Activated naive CD4-positive, alpha-beta T cell (primary cell): ENCODE measurements at places on chromosomes 7 and 10.

GRCh38 chr7:27143950-27144780, 684 bp upstream of the HOXA5 start:
- no peak for DNase-seq

- DNase-seq: no peak
Observed at GRCh38 chr7:40923626-40924025, 779.3 kb downstream of the INHBA start.

- DNase-seq: no peak
Observed at GRCh38 chr10:68428396-68429104, 21.5 kb upstream of the RUFY2 start.

GRCh38 chr10:124296813-124297788, 121.6 kb downstream of the OAT start:
- DNase-seq: no peak

- DNase-seq: no peak
Observed at GRCh38 chr7:447523-447922, 72.1 kb downstream of the PDGFA start.

- DNase-seq: no peak
Observed at GRCh38 chr7:141463986-141464385, 87.2 kb upstream of the AGK start.

DNA sequence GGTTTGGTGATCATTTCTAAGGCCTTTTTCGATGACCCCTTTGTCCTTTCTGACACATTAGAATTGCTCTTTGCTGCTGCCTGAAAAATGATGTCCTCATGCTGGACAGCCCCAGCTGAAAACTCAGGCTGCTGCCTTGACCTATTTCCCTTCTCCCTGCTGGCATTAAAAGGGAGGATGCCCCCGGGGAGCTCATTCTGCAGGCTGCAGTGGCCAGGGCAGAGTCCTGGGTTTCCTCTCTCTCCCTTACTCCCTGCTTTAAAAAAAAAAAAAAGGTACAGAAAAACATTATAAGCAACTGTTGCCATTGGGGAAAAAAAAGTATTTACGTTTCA, 35.4 kb downstream of the LRRC4 start:
- no peak for DNase-seq

DNA sequence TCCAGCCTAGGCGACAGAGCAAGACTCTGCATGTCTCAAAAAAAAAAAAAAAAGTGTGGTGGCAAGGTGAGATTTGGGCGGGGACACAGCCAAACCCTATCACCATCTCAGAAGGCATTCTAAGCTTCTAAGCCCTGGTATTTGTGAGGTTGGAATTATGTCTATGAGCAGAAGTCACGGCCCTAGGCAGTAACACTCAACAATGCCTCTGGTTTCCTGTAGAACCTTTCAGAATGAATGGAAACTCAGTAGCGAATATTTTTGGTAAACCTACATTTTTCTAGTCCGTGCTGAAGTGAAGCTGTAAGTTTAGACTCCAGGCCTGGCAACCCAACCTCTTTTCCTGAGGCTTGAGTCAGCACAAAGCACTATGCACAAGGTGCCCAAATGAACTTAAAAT, 88.3 kb downstream of the FAM107B start:
- DNase-seq: no peak

- no peak for DNase-seq
Observed at GRCh38 chr10:43223056-43223455, 43.8 kb downstream of the RASGEF1A start.

- no peak for DNase-seq
Observed at GRCh38 chr10:115525141-115525540, 432.0 kb downstream of the ATRNL1 start.

DNA sequence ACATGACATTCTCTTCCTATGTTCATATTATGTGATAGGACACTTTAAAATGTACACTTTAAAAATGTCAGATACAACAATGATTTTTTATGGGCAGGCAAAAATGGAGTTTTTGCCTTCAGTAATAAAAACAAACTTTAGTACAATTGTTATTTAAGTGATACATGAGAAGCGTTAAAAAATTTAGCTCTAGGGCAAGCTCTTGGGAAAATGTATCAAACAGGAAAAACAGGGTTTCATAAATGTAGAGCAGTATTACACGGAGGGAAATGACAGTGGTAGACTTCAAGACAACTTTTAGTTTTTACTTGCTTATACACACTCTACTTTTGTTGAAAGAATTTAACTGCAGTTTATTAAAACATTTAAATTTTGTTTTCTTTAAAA, 1.5 kb downstream of the FHIP2A start:
- no peak for DNase-seq

DNA sequence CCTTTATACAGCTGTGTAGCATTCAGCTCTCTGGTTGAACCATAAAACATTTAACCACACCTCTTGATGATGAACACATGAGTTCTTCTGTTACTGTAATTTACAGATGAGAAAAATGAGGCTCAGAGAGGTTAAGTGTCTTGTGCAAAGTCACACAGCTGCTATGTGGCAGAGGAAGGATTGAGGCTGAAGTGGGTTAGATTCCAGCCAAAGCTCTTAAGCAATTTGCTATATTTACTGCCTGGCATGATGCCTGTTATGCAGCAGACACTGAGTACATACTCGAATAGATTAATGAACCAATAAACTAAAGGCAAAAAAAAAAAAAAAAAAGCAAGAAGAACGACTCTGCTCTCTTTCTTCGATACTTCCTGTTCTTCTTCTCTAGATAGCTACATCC, 35.7 kb downstream of the GFRA1 start:
- DNase-seq: no peak

- no peak for DNase-seq
Observed at GRCh38 chr7:115178835-115179234, 256.9 kb downstream of the MDFIC start.

DNA sequence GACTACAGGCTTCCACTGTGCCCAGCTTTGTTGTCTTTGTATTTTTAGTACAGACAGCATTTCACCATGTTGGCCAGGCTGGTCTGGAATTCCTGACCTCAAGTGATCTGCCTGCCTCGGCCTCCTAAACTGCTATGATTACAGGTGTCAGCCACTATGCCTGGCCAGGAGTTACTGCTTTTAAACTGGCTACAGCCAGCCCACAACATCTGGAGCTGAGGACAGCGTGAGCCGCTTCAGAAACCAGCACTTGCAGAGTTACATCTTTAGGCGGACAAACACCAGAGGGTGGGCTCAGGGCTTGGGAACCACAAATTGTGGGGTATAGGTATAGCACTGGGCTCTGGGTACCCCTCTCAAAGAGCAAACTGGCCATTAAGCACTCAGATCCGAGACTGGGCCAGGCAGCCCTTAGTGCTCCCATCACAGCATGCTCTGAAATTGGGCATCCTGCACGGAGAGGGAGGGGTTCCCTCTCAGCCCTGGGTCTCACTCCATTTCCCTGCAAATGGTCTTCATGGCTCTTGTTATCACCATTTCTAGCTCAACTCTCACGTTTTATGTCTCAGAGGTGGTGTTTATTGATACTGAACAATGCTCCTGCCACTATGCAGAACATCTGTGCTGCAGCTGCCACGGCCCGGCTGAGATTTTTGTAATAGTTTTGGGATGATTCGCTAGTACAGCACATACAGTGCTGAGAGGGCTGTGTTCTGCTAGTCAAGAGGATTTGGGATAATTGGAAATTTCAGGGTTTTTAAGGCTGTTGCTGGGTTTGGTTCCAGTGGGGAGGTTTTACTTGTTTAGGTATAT, 146.4 kb upstream of the LYZL2 start:
- DNase-seq: no peak

- DNase-seq: no peak
Observed at GRCh38 chr10:70898687-70899086, 10.3 kb upstream of the PCBD1 start.

DNA sequence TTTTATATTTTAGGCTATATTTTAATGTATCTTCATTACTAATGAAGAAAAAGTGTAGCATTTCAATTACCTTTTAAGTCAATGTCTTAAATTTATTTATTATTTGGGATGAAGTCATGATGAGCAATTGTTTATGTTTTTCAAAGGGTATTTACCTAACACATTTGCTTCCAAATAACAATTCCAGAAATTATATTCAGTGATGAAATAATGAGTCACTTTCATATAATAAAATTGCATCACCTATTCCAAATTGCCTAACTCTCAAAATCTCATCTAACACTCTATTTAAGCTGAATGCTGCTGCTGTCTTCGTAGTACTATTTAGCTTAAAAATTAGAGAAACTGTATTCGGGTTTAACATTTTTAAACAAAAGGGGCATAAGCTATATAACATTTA, 97.7 kb downstream of the PRKG1 start:
- no peak for DNase-seq

DNA sequence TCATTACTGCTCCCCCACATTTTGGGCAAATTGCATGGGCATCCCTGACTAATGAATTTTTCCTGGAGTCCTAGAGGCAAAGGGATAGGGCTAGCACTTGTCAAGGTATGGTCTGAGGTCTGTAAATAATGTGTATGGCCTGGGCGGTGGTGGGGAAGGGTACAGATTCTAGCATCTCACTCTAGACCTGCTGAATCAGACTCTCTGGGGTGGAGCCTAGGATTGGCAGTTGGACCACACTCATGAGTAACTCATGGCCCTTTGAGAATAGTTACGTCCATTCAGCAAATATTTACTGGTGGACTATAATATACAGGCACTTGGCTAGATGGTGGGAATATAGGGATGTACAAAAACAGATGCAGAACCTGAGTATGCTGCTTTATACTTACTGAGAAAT, 118.0 kb downstream of the CELF2 start:
- no peak for DNase-seq

DNA sequence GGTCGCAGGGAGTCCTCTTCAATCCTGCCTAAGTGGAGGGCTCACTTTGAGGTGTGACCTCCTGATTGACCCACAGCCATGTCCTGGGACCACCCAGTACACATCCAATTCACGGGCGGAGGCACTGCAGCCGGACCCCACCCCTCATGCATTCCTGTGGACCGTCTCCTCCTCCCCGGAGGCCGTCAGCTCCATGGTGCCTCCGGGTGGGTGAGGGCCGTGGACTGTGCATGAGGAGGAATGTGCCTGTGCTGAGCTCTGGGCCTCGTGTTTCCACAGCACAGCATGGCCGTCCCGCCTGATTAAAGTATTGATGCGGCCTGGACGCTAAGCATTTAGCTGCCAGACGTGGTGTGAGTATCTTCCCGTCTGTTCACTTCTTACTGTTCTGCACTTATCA, 52.8 kb downstream of the CFAP46 start:
- DNase-seq: no peak

DNA sequence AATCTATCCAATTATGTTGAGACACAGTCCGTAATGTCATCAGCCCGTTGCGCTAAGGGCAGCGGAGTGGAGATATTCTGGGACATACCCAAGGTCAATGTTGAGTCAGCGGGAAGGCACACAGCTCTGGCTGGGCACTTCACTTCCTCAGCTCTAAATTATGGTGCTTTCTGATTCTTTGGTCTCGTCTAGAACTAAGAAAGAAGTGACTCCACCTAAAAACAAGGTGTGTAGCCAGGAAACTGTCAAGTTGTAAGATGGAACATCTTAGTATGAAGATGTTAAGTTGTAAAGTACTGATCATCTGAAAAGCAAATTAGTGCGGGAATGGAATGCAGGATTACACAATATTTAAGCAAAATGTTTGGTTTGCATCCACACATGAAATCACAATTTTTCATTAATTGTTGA, 43.1 kb downstream of the BAIAP2L1 start:
- DNase-seq: no peak

GRCh38 chr7:23237000-23237399, 9.6 kb upstream of the GPNMB start:
- no peak for DNase-seq

GRCh38 chr10:119737039-119737663, 11.3 kb downstream of the INPP5F start:
- no peak for DNase-seq

DNA sequence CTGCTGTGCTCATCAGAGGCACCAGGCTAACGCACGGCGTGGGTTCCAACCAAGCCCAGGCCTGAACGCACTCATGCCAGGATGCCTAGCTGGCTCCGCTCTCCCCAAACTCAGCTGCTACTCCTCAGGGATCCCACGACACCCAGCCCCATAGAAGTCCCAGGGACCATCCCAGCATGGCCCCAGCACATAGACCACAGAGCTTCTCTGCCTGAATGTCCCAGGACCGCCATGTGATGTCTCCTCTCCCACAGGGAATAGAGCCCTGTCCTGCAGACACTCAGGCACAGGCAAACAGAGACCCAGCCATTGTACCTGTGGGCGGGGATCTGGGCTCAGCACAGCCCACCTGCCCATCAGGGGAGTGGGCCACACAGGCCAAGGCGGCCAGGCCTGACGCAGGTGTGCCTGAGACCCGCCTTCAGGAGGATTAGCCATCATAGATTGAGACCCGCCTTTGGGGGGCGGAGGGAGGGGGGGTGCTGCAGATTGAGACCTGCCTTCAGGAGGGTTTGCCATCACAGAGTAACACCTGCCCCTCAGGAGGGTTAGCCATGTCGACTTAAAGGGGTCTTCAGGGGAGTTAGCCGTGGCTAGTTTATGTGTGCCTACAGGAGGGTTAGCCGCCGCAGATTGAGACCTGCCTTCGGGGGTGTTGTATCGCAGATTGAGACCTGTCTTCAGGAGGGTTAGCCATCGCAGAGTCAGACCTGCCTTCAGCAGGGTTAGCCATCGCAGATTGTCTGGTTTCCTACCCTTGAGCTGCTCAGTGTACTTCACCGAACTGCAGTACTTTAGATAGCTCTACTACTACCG, 29.0 kb downstream of the RASGEF1A start:
- no peak for DNase-seq
